ENCODE measurements at places on chromosomes 11 and 22. TPM values are rescaled to one million over a fixed set of nuclear protein-coding genes. Genes with fewer than 3 reads are reported as not detected.

DNA sequence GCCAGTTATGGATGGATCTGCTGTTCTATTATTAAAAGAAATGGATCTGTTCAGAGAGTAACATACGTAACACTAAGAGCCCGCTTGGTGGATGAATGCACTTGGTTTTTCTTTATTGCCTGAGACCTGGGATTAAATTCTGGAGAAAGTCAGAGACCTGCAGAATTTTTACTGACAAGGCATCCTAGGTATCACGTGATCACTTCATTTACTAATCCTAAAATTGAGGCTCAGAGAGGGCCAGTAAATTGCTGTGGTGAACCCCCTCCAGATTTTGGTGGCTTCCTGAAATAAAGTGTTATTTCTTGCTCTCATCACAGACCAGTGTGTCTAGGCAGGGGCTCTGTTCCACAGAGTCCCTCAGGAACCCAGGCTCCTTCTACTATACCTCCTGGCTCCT is 187.9 kb upstream of the LARGE1 start:
- no peak for DNase-seq

GRCh38 chr11:129978447-129978846 is 24.2 kb downstream of the PRDM10 start:
- no peak for DNase-seq

EFCAB6 gene
- 3.2 TPM for polyA plus RNA-seq

THY1 gene
- polyA plus RNA-seq, result 4.2 TPM
